PC-3 (cell line): ENCODE measurements at places on chromosomes 1 and 21.

GRCh38 chr1:55970526-55971110 is 608.7 kb downstream of the PLPP3 start:
- no peaks in the 10 kb centered on the region for H3K27me3 ChIP-seq
- no peak overlapping the region for H3K4me3 ChIP-seq
- DNase-seq: no peak
- H3K27ac ChIP-seq: no peak overlapping the region

GRCh38 chr1:182889997-182890396 is 50.9 kb downstream of the DHX9 start:
- DNase-seq: no peak
- H3K36me3 ChIP-seq: peaks cover 32% of the 10 kb centered on the region

- no peaks in the 10 kb centered on the region for H3K27me3 ChIP-seq
- DNase-seq: no peak
- no peak overlapping the region for H3K4me3 ChIP-seq
- H3K36me3 ChIP-seq: no peaks in the 10 kb centered on the region
- no peak overlapping the region for H3K27ac ChIP-seq
These were observed 161.4 kb upstream of the TNR start for GRCh38 chr1:175904808-175905207.

GRCh38 chr1:187928288-187928687 is 1099.5 kb downstream of the PLA2G4A start:
- H3K27ac ChIP-seq: no peak overlapping the region
- H3K4me3 ChIP-seq: no peak overlapping the region

GRCh38 chr1:3126756-3127678 is 58.0 kb downstream of the PRDM16 start:
- no peak overlapping the region for H3K4me3 ChIP-seq
- H3K27ac ChIP-seq: no peak overlapping the region
- no peaks in the 10 kb centered on the region for H3K36me3 ChIP-seq
- no peaks in the 10 kb centered on the region for H3K4me1 ChIP-seq
- peaks cover 100% of the 10 kb centered on the region for H3K27me3 ChIP-seq
- no peak for DNase-seq
